ENCODE measurements at places on chromosomes 13 and 19.

- DNase-seq, result no peak
Measured at GRCh38 chr13:71751073-71751472, 115.9 kb downstream of the DACH1 start.

- DNase-seq, result no peak
Measured at GRCh38 chr13:63307228-63307627, 1891.6 kb upstream of the PCDH20 start.

- DNase-seq, result no peak
Measured at GRCh38 chr13:25507841-25508240, 136.1 kb downstream of the ATP8A2 start.

DNA sequence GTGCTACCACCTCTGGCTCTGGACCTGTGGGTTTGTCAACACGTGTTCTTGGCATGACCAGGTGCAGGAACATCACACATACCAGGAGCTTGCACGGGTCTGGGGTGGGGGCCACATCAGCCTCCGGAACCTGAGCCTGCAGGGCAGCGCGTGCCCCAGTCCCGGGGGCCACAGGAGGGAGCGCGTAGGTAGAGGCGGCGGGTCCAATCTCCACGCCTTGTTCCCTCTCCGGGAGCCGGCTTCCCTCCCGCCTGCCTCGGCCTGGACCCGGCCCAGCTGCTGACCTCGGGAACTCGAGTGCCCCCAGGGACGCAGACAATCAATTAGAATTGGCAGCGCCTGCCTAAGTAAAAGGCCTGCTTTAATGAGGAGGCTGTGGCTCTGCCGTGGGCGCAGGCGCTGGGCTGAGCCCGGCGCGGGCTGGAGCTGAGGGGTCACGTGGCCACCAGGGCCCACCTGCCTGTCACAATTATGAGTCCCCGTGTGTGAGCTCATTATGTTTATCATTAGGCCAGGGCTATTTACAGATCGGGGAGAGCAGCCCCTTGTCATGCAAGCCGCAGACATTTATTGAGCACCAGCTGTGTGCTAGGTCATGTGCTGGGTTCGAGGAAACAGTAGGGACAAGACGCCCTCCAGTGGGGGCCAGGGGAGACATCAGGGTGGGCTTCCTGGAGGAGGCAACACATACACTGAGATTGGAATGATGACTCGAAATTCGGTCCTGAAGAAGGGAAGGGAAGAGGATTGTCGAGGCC is 32.2 kb upstream of the TNFAIP8L1 start:
- DNase-seq, result no peak

- peak; percentile 34 for DNase-seq
Measured at GRCh38 chr13:27270594-27271520, at the start of gene RASL11A. RASL11A (plus strand) TSS chr13:27270830; CDS start chr13:27270945, 115 bp downstream.

GRCh38 chr13:35781036-35782000 is 304.8 kb upstream of the MAB21L1 start:
- no peak for DNase-seq

- no peak for DNase-seq
Measured at GRCh38 chr13:38223089-38223488, 126.6 kb upstream of the UFM1 start.

- DNase-seq, result no peak
Measured at GRCh38 chr13:59144700-59145099, 1019.0 kb downstream of the DIAPH3 start.

DNA sequence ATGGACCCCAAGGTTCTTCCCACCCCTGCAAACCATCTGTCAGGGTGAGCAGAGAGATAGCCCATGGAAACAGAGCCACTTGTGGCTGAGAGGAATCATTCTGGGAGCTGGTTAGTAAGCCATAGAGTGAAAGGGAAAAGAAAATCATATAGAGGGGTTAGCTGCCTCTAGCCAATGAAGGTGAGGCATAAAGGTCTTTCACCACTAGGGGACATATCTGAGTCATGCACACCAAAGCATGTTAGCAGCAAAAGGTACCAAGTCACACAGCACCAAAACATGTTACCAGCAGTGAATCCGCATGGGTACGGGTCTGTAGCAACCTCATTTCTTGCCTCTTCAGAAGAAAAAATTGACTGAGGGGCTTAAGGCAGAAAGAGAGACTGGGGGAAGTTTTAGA is 76.7 kb upstream of the ZNF43 start:
- no peak for DNase-seq

DNA sequence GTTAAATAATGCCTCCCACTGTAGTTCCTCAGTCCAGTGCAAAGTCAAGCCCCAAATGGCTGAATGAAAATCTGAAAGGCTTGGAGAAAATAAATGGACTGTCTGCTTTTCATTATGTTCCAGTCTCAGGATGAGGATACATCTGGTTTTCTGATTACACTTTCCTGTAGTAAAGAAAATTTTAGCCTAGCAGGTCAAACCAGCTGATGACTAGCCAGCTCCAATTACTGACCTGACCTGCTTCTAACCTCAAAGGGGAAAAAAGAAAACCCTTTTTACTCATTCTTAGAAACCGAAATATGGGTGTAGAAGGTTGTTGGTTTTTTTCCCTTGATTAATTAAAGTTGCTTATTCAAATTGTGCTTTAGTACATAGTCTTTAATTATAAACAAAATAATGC is 418.4 kb downstream of the EFNB2 start:
- DNase-seq, result no peak

DNA sequence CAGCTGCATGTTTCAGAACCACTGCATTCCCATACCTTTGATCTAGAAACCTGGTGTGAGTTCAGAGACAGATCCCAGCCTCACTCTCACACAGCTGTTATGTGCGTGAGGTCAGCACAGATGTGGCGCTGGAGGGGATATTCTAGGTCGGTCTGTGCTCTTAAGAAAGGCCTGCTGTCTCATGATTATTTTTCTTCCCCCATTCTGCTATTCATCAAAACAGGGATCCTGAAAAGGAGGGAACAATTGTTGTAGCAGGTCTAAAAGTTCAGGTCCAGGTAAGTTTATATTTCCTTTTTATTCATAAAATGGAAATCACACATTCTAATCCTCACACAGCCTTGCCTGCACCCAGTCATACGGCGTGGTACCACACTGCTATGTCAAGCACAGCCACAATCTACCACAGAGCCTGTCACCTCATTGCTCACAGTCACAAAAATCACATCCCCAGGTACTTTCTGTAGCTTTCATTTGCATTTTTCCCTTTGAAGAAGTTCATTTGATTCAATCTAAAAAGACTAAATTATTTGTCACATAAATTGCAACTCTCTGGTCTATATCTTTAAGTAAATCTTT is 867 bp downstream of the ZNF546 start:
- DNase-seq, result no peak

GRCh38 chr13:34931572-34931971 is 10.5 kb upstream of the NBEA start:
- DNase-seq, result no peak

DNA sequence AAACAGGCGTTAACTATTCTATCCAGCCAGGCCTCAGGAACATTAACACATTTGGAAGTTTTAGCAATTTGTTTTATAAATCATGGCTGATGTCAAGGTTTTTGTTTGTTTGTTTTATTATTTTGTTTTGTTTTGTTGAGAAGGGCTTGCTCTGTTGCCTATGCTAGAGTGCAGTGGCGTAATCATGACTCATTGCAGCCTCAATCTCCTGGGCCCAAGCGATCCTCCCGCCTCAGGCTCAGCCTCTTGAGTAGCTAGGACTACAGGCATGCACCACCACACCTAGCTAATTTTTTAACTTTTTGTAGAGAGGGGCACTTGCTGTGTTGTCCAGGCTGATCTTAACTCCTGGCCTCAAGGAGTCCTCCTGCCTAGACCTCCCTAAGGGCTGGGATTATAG is 28.3 kb downstream of the NUP58 start:
- DNase-seq, result no peak

DNA sequence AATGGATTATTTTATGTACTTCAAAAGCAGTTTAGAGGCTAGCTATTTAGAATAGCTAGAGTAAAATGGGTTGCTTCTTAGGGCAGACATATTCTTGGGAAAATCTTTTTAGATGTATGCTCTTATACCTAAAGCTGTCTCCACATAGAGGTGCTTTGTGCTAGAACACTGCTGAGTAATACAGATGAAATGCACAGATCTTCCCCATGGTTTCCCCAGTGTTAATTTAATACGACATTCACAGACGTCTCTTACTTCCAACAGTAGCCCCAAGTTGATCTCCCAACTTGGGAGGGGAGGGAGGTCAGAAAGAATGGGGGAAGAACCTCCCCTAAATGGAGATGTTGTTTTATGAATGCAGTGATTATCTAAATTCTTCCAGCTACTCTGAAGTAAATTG is 16.9 kb downstream of the NALCN start:
- DNase-seq, result no peak

DNA sequence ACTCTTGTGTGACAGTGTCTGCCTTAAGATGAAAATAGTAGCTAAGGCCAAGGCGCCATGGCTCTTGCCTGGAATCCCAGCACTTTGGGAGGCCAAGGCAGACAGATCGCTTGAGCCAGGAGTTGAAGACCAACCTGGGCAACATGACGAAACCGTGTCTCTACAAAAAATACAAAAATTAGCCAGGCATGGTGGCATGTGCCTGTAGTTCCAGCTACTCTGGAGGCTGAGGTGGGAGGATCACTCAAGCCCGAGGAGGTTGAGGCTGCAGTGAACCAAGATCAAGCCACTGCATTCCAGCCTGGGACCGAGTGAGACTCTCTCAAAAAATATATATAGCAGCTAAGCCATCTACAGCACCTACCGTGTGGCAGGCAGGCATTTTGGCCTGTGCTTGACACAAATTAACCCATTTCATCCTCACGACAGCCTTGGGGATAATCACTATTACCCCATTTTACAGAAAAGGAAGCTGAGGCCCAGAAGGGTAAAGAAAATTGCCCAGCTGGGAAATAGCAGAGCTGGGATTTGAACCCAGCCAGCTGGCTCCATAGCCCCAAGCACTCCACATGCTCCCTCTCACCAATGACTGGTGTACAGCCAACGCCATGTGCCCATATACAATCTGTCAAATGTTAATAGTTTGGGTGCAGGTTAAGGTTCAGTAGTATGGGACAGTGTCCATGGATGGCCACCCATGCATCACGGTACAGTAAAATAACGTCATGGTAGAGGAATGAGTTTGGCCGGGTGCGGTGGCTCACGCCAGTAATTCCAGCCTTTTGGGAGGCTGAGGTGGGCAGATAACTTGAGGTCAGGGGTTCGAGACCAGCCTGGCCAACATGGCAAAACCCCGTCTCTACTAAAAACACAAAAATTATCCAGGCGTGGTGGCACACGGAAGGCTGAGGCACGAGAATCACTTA is 3.1 kb downstream of the SLC1A5 start:
- no peak for DNase-seq

DNA sequence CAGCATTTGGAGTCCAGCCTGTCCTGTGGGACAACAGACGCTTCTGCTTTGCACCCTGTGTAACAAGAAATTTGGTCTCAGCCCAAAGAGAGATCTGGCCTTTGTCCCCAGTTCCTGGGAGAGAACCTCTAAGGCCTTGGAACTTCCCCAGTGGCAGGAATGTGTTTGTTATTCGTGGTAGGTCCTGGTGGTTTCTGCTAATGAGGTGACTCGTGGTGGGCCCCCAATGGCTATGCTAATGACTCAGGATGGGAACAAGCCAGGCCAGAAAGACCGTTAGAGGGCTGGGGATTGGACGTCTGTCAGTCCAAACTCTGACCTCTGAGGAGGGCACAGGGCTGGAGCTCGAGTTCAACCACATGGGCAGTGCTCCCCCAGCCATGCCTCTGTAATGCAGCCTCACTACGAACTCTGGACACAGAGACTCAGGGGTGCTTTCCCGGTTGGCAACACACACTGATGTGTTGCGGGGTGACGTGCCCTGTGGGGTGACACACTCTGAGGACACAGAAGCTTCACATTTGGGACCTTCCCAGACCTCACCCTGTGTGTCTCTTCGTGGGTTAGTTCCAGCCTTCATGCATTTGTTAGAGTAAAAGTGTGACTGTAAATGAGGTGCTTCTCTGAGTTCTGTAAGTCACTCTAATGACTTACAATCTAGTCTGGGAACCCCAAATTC is 38.9 kb downstream of the TEX29 start:
- no peak for DNase-seq

DNA sequence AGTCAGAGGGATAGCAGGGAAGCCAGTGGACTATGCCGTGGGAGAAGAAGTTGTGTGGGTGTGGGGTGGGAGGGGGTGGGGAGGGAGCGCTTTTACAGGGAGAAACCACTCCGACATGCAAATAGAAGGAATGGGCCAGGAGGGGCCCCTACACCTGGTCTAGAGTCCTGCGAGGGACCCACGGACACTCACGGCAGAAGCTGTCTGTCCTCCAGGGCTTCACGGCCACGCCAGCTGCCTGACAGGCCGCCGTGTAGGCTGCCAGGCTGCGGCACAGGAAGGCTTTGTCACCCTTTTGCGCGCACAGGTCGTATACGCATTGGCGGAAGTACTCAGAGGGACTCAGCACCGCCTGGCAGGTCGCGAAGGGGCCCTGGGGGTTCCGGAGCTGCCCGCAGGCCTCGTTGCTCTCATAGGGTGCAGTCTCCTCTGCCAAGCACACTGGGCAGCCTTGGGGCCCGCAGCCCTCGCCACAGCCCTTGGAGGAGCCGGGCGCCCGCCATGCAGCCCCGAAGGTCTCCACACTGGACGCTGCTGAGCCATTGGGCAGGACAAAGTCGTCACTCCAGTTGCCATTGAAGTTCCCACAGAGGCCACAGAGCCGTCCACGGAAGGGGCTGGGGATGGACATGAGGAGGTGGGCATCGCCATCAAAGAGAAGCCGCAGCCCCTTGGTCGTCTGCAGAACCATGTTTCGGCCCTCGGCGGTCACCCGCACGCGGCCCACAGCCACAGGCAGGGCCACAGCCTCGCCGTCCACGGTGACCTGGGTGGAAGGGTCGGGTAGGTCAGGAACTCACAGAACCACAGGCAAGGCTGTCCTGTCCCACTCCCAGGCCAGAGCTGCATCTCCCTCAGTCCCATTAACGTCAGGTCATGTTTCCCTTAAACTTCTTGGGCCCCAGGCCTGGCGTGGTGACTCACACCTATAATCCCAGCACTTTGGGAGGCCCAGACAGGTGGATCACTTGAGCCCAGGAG is 26.0 kb upstream of the FBL start:
- DNase-seq, result no peak

DNA sequence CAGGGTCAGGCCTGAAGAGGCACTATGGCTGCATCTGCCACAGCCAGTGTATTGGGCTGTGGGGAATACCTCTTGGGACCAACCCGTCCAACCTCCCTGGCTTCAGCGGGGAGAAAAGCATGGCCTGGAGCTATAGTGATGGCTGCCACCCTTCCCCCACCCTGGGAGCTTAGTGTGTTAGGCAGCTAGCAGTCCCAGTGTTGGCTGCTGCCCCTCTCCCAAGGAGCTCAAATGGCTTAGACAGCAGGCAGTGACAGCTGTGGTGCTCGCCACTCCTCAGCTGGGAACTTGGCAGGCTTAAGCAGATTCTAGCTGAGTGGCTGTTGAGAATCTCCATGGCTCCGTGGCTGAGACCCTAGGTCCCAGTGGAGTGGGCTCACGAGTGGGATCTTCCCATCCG is 19.7 kb downstream of the ACOD1 start:
- DNase-seq, result no peak

- DNase-seq, result peak; percentile 56
Measured at GRCh38 chr19:17841810-17842662, 5.7 kb downstream of the JAK3 start.

DNA sequence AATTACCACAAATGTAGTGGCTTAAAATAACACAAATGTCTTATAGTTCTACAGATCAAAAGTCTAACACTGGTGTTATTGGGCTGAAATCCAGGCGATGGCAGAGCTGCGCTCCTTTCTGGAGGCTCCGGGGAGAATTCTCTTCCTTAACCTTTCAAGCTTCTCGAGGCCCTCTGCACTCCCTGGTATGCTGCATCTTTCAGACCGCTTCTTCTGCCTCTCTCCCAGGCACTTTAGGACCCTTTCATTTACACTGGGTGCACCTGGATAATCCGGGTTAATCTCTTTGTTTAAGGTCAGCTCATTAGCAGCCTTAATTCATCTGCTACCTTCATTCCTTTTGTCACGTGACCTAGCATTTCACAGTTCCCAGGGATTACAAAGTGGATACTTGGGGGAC is 211.3 kb upstream of the RFC3 start:
- no peak for DNase-seq

Measured in stimulated activated CD4-positive, alpha-beta T cell treated with anti-CD3 and anti-CD28 coated beads, Interleukin-1b, Interleukin-23, amount 100 ng/mL, for 1 hour (primary cell).